ENCODE measurements at places on chromosomes 5 and 9.
A peak's percentile ranks its signal among the peaks of the same experiment; 100 is the strongest.

- DNase-seq, result peak; percentile 83
These were observed 4.2 kb upstream of the NFIL3 start for GRCh38 chr9:91427873-91428272.

GRCh38 chr5:178434016-178434761 is 156.0 kb downstream of the COL23A1 start:
- DNase-seq, result no peak

- no peak for DNase-seq
These were observed 6.1 kb upstream of the TNIP1 start for GRCh38 chr5:151086905-151087360.

GRCh38 chr9:126700903-126701812 is 87.4 kb downstream of the LMX1B start:
- no peak for DNase-seq

DNA sequence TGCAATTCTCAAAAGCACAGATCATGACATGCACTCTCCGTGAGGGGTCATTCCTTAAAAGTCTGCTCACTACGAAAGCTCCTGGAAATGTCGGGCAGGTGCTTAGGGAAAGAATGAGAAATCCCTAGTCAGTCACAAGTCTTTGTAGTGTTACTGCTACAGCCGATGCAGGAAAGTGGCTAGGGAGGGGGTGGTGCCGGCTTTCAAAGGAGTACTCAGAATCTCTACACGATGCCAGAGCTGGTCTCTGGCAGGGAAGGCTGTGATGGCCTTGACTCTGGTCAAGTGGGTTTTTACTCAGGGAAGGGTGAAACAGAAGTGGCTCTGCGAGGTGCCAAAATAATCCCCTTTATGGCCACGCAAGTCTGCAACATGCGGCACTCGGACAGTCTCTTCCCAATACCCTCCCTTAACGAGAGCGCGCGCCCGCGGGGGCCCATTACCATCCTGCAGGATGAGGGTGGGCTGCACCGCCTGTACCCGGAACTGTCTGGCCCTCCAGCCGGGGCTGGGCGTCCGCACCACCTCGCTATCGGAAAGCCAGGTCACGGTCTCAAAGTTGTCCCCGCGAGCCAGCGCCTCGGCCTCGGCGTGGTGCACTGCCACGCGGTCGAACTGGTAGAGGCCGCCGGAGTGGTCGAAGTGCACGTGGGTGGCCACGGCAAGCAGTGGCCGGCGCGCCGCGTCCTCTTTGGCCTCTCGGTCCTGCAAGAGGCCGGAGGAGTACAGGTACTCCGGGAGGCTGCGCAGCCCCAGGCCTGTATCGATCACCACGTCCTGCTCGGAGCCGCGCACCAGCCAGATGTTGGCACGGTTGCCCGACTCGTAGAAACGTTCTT is 956 bp downstream of the MBLAC2 start:
- DNase-seq, result peak; percentile 42

DNA sequence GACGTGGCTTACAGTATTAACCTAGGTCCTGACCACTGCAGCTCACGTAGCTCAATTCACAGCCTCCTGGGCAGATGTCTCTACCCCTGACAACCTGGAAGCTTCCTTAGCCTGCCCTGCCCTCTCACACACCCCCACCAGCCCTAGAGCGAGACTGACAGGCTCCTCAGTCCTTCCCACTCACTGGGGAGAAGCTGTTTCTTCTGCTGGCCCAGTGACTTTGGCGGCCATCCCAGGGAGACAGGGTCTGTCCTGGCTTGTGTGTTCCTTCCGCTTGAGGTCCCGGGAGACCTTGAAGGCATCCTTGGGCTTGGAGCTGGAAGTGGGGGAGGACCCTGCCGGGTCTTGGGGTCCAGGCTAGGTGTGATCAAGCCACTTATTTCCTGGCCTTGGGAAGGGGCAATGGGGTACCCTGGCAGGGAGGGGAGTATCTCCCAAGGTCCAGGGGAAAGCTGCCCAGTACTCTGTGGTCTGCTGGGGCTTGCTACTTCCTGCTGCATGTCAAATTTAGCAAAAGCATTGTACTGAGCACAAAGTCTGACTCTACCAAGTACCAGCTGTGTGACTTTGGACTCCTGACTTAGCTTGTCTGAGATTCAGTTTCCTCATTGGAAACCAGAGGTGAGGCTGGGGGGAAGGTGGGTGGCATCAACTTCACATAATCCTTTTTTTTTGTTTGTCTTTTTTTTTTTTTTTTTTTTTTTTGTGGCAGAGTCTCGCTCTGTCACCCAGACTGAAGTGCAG is 1.9 kb downstream of the MIGA2 start:
- peak; percentile 26 for DNase-seq

DNA sequence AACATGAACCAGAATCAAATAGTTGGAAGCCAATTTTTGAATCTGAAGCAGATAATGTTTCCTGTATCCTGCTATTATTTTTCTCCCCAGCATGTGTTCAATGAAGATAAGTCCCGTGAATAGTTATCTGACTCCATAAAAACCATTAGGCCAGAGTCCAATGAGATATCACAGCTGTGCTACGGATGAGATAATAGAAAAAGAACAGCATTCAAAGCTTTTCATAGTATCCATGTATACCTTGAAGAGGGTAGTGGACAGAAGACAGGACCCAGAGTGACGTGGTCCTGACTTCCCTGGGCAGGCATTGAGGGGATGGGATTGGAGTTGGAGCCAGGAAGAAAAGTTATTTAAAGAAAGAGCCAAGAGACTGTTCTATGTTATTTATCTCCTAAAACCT is 50.7 kb upstream of the C6 start:
- DNase-seq, result peak; percentile 91

DNA sequence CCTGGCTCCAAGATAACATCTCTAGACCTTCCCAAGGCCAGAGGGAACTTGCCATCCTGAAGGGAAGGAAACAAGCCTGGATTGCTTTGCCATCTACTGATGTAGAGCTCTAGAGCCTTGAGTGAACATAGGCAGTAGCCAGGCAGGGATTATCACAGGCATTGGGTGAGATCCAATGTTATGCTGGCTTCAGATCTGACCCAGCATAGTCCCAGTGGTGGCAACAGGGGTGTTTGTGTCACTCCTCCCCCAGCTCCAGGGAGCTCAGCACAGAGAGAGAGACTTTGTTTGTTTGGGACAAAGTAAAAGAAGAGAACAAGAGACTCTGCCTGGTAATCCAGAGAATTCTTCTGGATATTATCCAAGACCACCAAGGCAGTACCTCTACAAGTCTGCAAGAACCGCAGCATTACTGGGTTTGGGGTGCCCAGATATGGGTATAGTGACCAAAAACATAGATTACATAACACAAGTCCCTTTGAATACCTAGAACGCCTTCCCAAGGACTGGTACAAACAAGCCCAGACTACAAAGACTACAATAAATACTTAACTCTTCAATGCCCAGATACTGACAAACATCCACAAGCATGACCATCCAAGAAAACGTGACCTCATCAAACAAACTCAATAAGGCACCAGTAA is 137.6 kb upstream of the DAPK1 start:
- DNase-seq, result no peak

GRCh38 chr5:178307267-178308045 is 74.9 kb upstream of the PHYKPL start:
- no peak for DNase-seq

- no peak for DNase-seq
These were observed 872.6 kb downstream of the DTWD2 start for GRCh38 chr5:118115791-118116190.

DNA sequence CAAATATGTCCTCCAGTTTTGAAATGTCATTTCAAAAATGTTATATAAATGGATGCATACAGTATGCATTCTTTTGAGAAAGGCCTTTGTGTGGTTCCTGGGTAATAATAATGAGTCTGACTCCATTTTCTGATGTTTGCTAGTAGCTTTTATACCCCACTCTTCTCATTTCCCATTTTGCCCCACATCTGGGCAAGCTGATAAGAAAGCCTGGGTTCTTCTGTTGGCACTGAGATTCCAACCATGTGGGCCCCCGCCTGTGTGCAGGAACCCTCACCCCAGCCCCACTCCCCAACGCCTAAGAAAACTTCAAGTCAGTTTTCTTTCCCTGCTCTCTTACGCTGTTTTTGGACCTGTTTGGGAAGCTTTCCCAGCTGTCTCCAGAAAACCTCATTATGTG is 89.4 kb downstream of the SNX18 start:
- DNase-seq, result no peak

GRCh38 chr5:84430863-84431663 is 46.4 kb upstream of the EDIL3 start:
- DNase-seq, result peak; percentile 39

Data from fibroblast of pulmonary artery (primary cell).